A549 treated with Hydrocortisone at 1 μM for 4 hours (cell line): ENCODE measurements at places on chromosomes 16 and 17. TPM values are rescaled to one million over a fixed set of nuclear protein-coding genes. Genes with fewer than 3 reads are reported as not detected.

Gene KCNH6
- not detected in 5 replicates for total RNA-seq

Gene CA7
- 0.09 TPM in 1 of 5 replicates, not detected in the others for total RNA-seq

Gene ZNF232
- total RNA-seq, result 3.7 to 4.2 TPM (median 4.0 TPM) in 5 replicates

Gene PTRH2
- total RNA-seq, result 98.9 to 114 TPM (median 104 TPM) in 5 replicates

Gene TSPOAP1
- not detected in 5 replicates for total RNA-seq

Gene ADCY9
- total RNA-seq, result 6.4 to 8.9 TPM (median 7.3 TPM) in 5 replicates

Gene SRSF2
- 394 to 452 TPM (median 429 TPM) in 5 replicates for total RNA-seq
